ENCODE measurements at places on chromosomes 3 and 15. TPM values are rescaled to one million over a fixed set of nuclear protein-coding genes. Genes with fewer than 3 reads are reported as not detected.

Gene LTF
- total RNA-seq: 102 TPM

Gene CEMIP
- total RNA-seq: 4.2 TPM

Gene ERC2
- 3.5 TPM for total RNA-seq

Gene A4GNT
- total RNA-seq: 0.25 TPM

Gene CP
- total RNA-seq: 89.8 TPM

Gene GOLIM4
- 52.9 TPM for total RNA-seq

Gene SH2D7
- total RNA-seq: not detected

Gene DNAH12
- total RNA-seq: 37.8 TPM

Gene HTR3E
- not detected for total RNA-seq

Gene GUCA1C
- total RNA-seq: not detected

Data from lung (tissue), 17 donors.